Activated CD8-positive, alpha-beta memory T cell treated with anti-CD3 and anti-CD28 coated beads for 48 hours (primary cell): ENCODE measurements at places on chromosomes 13 and 19.
A peak's percentile ranks its signal among the peaks of the same experiment; 100 is the strongest.

- DNase-seq = no peak
These were observed 95.1 kb downstream of the RAB20 start for GRCh38 chr13:110466266-110466915.

GRCh38 chr19:10420444-10421239, at the start of gene PDE4A:
TSS of gene PDE4A (plus strand) at chr19:10420538. CDS start at chr19:10420765, 227 bp downstream.
- no peak for DNase-seq

- no peak for DNase-seq
These were observed 98.8 kb downstream of the ING1 start for GRCh38 chr13:110812121-110812868.

DNA sequence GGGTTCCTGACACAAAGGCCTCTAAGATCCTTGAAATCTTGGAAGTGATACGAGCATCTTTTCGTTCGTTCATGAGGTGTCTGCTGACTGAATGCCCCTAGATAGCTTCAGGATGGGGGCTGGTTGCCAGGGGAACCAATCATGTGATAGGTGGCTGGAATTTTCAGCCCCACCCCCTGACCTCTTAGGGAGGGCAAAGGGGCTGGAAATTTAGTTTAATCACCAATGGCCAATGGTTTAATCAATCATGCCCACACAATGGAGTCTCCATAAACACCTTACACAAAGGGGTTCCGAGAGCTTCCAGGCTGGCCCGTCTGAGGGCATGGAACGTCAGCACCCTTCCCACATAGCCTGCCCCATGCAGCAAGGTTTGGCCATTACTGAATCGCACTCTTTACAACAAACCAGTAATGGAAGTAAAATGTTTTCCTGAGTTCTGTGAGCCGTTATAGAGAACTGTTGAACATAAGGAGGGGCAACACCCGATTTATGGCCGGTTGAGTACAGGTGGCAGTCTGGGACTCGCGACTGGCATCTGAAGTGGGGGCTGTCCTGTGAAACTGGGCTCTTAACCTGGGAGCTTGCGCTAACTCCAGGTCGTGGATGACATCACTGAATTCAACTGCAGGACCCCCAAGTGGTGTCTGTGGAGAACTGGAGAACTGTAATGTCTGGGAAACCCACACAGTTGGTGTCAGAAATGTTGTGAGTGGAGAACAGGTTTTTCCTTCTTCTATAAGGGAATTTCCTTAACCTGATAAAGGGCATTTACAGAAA, 25.6 kb downstream of the MLLT1 start:
- DNase-seq = no peak

- DNase-seq = no peak
These were observed 893 bp upstream of the NPHS1 start for GRCh38 chr19:35853038-35853756.

DNA sequence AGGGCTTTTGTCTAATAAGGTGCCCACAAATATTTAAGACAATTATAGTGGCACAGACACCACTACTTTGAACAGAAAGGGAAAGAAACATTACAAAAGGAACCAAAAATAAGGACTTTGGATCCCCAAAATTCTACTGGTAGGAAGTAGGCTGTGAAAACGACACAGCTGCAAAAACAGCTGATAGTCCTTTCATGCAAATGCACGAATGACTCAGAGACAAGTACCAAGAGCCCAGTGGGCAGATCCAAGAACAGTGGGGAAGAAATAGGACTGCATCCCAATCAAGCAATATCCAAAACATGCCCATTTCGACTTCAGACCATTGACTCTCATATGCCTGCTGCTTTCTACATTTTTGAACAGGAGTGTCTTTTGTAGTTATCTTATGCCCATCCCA, 269.4 kb upstream of the NBEA start:
- no peak for DNase-seq

DNA sequence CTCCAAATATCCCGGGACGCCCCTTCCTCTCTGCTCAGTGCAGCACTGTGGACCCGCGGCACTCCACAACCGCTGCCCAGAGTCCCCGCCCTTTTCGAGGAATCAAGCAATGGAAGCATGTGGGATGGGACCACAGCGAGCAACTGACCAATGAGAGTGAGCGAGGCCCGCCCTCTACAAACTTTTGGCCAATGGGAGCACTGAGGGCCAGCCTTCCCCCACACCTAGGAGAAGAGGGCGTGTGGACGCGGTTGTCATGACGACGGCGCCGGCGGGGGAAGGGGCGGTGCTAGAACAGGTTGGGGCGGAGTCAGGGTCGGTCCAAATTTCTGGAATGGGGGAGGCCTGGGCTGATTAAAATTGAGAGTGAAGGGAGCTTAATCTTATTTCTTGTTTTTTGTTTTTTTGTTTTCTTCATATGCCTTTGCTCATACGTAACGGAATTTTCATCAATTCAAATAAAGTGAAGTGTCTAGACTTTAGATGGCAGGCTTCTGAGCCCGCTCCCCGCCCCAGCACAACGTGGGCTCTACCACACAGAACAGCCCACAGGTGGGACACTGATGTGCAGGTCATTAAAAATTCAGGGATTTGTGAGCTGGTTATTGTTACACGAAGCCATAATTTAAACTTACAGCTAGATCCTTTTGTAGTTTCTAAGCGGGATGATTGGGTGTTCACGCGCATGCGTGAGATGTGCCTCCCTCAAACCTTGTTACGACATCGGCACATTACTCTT, at the start of gene DNAAF3:
Gene DNAAF3, minus strand, starts transcription at position 84 of the 739 bp plus-strand sequence. CDS start 200 bp downstream, outside the sequence.
- peak; percentile 17 for DNase-seq

- DNase-seq = no peak
These were observed 12.6 kb downstream of the RTBDN start for GRCh38 chr19:12821761-12822160.

GRCh38 chr13:71597150-71597549, 269.9 kb downstream of the DACH1 start:
- no peak for DNase-seq

GRCh38 chr19:13100841-13101589, 1.6 kb downstream of the LYL1 start:
- DNase-seq = no peak

- no peak for DNase-seq
These were observed 105.4 kb downstream of the WDFY2 start for GRCh38 chr13:51689663-51689996.

GRCh38 chr19:13012690-13013608, 17.7 kb downstream of the NFIX start:
- no peak for DNase-seq

DNA sequence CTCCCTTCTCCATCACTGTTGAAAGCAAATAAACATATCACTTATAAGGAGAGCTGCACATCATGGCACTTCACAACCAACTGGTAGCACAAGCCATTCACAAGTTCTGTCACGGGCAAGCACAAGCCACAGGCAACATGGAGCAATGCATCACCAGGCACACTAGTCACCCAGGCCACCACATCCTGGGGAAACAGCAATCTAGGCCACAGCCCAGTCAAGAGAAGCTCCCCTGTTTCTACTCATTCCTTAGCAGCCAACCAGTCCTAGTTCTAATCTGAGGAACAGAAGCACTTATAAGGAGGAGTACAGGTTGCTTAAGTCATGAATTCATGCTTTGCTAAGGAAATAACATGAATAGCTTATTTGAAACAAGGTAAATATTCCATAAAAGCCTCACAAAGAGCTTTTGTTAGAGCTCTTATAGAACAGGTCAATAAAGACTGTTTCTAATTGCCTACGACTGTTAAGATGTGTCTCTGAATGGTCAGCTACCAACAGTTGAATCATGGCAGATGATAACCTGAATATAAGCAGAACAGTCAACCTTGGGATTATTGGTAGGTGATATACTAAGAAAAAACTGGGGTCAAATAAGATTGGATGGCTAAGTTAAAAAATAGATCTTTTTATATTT, 169.0 kb downstream of the TBC1D4 start:
- peak; percentile 46 for DNase-seq

GRCh38 chr13:37026771-37027170, 26.2 kb downstream of the EXOSC8 start:
- DNase-seq = no peak

DNA sequence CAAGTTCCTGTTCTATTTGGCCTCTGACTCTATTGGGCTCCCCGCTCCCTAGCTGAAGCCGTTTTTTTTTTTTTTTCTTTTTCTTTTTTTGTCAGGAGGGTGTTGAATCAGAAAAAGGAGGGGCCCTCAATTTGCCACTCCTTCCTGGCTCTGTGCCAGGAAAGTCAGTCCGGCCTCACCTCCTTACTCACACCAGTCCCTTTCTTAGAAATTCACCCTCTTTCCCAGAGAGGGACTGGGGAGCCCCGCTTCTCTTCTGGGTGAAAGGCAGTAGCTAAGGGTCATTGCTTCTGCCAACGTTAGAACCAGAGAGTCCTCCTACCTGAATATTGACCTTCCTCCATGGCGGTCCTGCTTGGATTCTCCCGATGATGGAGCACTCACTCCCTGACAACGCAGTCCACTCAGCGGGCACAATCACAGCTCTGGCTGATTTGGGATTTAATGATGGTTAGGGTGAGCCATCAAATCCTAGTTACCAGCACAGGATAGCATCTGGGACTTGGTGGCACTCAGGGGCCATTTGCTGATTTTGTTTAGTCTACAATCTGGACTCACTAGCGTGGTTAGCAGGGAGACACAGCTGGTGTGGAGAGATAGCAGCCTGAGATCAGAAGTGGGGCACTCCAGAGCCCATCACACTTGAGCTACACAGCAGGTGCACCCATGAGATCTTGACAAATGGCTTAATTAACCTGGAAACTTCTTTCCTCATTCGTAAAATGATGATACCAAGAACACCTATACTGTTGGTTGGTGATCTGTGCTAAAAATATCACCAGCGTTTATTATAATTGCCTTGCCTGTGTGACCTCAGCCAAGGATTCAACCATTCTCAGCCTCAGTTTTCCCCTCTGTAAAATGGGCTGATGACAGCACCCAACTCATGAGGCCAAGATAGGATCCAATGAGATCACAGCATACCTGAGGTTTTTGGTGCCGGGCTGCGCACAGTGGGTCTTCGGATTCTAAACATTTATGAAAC, 2.2 kb downstream of the FCER2 start:
- no peak for DNase-seq

- no peak for DNase-seq
These were observed 17.1 kb upstream of the S1PR4 start for GRCh38 chr19:3161453-3161852.

DNA sequence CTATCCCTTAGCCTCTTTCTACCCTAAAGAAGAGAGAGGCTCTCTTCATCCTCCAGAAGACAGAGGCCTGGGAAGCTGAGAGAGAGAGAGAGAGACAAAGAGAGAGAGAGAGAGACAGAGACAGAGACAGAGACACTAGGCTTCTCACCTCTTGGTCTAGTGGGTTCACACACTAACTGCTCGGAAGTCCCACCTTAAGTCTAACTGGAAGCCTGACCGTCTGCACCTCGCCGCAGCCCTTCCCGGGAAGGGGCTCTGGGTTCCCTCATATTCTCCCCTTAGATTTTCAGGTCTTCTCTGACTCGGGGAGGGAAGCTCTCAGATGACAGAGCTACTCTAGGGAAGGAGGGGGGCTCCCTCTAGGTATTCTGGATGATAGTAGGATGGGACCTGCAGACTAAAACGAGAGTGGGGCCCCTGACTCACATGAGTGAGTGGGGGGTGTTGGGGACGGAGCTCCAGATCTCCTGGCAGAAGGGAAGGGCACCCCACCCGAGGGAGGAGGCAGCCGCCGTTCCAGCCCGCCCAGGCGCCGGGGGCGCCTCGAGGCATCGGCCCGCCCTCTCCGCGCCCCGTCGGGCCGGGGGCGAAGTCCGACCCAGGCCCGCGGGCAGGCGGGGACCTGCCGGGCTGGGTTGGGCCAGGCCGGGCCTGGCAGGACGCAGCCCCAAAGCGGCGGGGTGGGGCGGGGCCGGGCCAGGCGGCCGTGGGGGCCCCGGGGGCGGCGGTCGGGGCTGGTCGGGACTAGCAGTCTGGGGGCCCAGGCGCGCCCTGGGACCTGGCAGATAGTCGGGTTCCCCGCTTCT, 2.0 kb upstream of the JUNB start:
- no peak for DNase-seq

- no peak for DNase-seq
These were observed 71.9 kb downstream of the FLT1 start for GRCh38 chr13:28423010-28423409.

GRCh38 chr19:51365965-51366388, at the start of gene ETFB:
TSS of gene ETFB (minus strand) at chr19:51366388. CDS start at chr19:51366326, 62 bp downstream.
- DNase-seq = no peak

- no peak for DNase-seq
These were observed 3.8 kb downstream of the PDE4A start for GRCh38 chr19:10424011-10424637.

- no peak for DNase-seq
These were observed 36.4 kb downstream of the LYL1 start for GRCh38 chr19:13066226-13066625.

- no peak for DNase-seq
These were observed 93.5 kb downstream of the DACH1 start for GRCh38 chr13:71773531-71773930.

DNA sequence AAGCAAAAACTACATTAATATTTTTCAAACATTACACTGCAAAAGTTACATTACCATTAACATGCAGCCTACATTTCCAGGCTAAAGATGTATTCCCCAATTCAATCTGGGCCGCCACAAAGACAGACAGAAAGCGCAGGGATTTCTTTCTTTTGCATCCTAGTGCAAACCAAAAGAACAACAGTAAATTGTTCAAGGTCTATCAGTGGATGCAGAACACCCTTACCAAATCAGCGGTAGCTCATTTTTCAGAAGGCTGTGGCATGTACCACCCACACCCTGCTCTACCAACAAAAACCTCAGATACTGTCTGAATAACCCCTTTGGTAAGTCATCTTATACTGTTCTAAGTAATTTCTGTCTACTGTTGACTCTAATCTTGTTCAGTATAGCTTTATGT, 3.6 kb downstream of the TPT1 start:
- no peak for DNase-seq

GRCh38 chr13:99913167-99913566, 58.4 kb downstream of the ZIC5 start:
- no peak for DNase-seq

DNA sequence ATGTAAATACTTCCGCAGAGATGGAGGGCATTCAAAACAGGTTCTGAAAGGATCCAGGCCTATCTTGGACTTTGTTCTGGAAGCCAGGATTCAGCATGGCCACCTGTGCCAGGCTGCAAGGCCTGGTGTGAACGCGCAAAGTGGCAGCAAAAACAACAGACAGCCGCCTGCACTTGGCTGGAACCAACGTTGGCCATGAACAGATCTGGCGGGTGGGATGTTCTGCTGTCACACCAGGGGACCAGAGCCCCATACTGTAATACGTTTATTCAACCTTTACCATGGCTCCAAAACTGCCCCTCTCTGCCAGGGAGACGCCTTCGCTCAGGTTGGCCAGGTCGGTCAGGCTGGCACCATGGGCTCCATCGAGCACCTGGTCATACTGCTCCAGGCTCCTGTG, 69.7 kb downstream of the EPS15L1 start:
- no peak for DNase-seq
